ENCODE measurements at places on chromosomes 1 and 21. TPM values are rescaled to one million over a fixed set of nuclear protein-coding genes. Genes with fewer than 3 reads are reported as not detected.
A peak's percentile ranks its signal among the peaks of the same experiment; 100 is the strongest.

DNA sequence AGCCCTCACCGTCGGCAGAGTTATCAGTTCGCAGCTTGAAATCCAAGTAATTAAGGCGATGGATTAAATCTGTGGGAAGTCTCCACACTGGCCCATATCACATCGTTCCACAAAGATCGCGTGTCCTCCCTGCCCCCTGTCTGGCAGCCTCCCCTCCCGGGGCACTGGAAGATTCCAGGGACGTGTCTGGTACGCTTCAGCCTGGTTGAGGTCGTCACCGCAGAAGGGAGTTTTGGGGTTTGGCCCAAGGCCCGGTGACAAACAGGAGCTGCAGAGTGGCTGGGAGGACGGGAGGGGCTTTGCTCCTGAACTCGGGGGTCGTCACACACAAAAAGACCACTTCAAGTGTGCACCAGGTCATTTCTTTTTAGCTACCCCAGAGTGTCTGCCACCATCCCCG is 51.1 kb downstream of the PRDM16 start:
- DNase-seq: no peak

DNA sequence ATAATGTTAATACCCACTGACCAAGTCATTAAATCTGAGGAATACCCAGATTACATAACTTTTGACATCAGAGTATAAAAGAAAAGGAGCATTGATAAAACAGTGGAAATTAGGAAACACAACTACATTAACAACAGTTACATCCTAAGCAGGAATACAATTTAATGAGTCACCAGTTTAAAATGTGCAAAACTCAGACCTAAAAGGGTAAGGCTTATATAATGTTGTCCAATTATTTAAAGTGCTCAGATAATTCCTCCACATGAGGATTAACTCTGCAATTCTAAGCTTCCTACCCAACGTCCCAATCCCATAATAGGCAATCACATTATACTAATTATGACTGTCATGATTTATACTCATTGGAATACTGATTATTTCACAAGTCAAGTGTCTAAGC is 50.5 kb downstream of the ABL2 start:
- DNase-seq: no peak

The RNU1-3 gene
- 3,182 TPM for total RNA-seq

DNA sequence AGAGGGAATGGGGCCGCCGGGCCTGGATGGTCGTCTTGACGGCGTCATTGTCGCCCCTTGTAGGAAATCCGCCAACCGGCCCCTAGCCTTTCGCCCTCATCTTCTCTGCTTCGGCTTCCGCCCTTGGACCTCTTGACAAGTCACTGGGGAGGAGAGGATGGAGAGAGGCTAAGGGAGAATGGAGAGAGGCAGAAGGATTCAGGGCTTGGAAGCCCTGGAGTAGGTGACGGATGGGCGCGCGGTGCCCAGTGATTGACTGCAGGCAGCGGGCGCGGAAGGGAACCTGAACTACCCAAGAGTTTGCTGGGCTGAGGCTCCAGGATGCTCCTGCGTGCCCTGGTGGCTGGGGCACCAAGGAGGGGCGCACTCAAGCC is 651 bp downstream of the PDE4B start:
- no peak for DNase-seq

The AQP10 gene
- 0.42 TPM for total RNA-seq

The TTC39A gene
- total RNA-seq: not detected

DNA sequence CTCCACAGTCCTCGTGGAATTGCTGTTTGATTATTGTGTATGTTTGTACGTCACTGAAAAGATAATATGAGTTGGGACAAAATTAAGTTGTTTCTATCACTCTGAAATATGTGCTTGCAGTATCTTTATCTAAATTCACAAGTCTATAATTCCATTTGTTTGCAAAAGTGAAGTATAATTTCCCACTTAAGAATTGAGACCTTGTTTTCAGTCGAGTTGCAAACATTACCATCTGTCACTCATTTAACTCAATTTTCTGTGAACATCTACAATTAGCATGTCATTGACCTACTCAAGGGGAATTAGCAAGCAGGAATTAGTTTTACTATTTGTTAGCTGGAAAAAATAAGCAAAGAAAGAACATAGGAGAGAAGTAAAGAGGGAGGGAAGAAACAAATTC is 195.8 kb downstream of the TPR start:
- DNase-seq: no peak

GRCh38 chr21:42461881-42462877 is 33.8 kb downstream of the RSPH1 start:
- no peak for DNase-seq

DNA sequence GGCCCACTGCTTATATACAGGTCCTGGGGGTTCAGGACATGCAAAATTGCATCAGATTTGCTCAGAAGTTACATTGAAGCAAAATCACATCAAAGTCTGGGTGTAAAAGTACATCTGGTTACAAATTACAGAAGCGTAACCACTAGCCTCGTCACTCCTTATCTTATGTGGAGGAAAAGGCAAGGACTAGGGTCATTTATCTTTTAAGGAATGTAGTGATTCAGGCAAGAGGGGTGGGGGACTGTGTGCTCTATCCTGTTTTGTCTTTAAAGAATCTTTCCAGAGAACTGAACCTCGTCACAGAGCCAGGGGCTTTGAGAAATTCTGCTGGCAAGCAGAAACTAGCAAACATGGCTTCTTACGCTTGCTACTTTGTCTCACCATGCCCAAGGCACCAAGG is 61.1 kb upstream of the RAB4A start:
- no peak for DNase-seq

The DUSP10 gene
- 107 TPM for total RNA-seq

- DNase-seq: no peak
These were observed 79.5 kb upstream of the CD34 start for GRCh38 chr1:207990455-207990854.

DNA sequence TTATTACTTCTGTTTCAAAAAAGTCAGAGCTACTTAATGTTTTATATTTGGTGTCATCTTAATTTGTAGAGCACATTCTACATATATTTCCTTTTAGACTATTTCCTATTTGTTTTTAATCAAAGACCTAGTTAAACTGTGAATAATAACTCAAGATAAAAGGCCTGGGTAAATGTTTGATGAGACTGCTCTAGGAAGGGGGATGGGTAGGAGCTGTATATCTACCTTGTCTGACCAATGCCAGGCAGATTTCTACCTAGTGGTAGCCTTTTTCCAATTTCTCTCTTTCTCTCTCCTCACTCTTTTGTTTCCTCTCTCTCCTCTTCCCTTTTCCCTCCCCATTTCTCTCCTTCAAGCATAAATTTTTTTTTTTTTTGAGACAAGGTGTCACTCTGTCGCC is 31.9 kb upstream of the IVNS1ABP start:
- no peak for DNase-seq

- no peak for DNase-seq
These were observed 94.6 kb downstream of the ATP6V1G3 start for GRCh38 chr1:198445872-198446271.

DNA sequence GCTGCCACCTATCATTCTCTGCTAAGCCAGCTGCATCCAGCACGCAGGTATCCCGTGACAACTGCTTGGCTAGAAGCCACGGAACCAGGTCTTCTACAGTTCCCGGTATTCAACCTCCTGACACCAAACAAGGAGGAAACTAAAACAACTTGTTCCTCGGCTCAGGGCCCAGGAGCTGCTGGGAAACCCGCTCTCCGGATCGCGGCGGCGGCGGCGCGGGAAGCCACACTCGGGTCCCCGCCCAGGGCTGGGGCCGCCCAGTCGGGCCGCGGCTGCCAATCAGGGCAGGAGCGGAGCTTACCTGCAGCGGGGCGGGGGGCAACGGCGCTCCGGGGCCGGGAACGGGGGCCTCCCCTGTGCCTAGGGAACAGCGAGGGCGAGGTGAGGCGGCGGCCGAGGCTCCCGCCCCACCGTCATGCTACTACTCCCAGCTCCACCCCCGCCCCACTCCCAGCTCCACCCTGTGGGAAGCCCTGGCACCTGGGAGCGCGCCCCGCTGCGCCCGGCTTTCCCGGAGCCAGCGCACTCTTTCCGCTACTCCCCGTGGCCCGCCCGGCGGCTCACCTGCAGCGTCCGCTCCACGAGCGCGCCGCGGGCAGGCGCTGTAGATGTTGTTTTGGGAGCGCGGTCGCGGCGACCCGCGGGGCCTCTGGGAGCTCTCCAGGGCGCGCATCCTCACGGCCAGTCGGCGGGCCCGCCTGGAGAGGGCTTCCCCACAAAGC is 12.1 kb downstream of the IL24 start:
- peak; percentile 44 for DNase-seq

Data from T-helper 17 cell (primary cell).